ENCODE measurements at places on chromosomes 6 and 20.

DNA sequence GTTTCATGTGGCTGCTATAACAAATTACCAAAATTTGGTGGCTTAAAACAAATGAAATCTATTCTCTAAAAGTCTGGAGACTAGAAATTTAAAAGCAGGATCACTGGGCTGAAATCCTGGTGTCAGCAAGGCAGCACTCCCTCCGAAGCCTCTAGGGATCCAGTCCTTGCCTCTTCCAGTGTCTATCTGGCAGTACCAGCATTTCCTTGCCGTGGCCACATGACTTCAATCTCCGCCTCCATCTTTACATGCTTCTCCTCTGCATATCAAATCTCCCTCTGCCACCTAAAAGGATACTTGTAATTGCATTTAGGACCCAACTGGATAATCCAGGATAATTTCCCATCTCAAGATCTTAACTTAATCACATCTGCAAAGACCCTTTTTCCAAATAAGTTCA lies 30.2 kb downstream of the ARHGAP18 start:
- no peak for DNase-seq

GRCh38 chr6:81166770-81167169 lies 585.7 kb downstream of the TENT5A start:
- DNase-seq: no peak

DNA sequence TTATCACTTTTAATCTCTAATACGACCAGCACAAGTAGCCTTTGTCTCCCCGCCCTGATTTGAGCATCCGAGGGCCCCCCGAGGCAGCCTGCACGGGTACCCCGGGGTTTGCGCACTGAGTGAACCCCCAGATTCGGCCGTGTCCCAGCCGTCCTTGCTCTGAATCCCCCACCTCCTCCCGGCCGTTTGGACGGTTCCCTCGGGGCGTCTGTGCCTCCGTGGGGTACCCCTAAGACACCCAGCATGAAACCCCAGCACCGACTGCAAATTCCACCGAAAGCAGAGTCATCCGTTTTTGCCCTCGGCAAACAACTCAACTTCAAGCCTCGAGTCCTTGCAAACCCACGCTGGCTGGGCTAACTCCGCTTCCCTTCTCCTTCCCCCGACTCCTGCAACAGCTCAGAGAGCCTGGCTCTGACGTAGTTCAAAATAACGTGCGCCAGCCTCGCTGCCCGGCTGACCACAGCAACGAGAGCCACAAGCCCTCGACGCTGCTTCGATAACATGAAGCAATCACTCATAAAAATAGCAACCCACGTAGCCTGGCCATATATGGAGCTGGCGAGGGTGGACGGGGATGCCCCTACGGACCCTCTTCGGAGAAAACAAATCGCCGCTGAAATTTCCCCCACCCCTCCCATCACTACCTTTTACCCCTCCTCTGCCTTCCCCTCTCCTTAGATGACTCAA lies 764 bp upstream of the SNAP25 start:
- no peak for DNase-seq

- no peak for DNase-seq
These were observed 9.3 kb upstream of the NQO2 start for GRCh38 chr6:2990248-2990931.

GRCh38 chr20:2575682-2576081 lies 39.3 kb downstream of the TMC2 start:
- no peak for DNase-seq

- DNase-seq: no peak
These were observed 55.7 kb downstream of the PCSK2 start for GRCh38 chr20:17282501-17282900.

DNA sequence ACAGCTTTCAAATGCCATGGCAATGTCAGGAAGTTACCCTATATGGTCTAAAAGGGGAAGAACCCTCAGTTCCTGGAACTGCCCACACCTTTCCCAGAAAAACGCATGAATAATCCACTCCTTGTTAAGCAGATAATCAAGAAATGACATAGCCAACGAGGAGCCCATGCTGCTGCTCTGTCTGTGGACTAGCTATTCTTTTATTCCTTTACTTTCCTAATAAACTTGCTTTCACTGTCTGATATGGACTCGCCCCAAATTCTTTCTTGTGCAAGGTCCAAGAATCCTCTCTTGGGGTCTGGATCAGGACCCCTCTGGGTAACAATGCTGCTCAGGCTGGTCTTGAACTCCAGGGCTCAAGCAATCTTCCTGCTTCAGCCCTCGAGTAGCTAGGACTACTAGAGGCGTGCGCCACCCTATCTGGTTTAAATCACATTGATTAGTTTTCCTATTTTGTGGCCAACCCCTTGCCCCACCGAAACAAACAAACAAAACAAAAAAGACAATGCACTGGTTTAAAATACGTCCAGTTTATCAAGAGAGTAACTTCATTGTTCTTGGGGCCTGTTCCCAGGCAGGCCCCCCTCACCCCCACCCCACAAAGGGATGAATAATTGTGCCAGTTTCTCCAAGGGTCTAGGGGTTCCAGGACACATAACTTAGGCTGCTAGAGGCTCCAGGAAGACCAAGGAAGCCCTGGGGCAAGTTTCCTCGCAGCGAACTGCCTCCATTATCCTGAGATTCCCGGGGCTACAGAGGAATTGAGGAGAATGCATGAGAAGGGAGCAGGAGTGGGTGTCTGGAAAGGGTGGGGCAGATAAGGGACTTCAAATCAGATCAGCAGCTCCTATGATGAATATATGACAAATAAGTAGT lies 10.1 kb upstream of the AKAP12 start:
- peak; percentile 41 for DNase-seq

DNA sequence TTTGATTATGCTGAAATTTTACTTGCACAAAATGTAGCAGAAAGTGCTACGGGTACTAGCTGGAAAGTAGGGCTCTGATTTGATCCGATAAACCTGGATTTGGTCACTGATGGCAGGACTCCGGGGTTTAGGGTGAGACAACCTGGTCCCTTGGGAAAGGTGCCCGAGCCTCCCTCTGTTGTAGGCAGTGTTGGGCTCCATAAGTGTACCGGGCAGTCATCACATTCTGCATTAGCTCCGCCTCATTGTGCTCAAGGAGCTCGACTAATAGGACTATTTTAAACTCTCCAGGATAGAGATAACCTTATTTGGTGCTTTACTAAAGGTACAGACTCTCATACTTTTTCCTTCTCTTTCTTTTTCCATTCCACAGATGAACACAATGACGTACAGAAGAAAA lies 117.6 kb downstream of the UTRN start:
- no peak for DNase-seq

Measured in activated naive CD4-positive, alpha-beta T cell treated with anti-CD3 and anti-CD28 coated beads, Interleukin-2, amount 10 ng/mL, durations not matched to agents 7 days and 5 days (primary cell).